ENCODE measurements at places on chromosomes 2 and 18.

DNA sequence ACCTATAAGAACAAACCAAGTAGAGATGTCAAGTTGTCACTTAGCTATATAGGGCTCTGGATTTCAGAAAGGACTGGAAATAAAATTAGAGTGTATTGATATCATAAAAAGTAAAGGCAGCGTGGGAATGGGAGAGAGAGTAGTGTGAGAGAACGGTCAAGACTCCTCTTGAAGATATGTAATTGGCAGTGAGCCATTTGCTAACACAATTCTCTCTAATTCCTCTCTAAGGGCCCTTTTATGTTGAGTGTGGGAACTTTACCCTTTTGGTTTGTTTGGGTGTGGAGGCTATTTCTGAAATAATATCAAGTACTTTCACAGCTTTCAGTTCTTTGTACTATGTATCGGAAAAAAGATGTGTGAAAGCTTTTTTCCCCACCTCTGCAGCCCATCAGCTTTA lies 196.8 kb downstream of the LRRTM4 start:
- no peak for DNase-seq

DNA sequence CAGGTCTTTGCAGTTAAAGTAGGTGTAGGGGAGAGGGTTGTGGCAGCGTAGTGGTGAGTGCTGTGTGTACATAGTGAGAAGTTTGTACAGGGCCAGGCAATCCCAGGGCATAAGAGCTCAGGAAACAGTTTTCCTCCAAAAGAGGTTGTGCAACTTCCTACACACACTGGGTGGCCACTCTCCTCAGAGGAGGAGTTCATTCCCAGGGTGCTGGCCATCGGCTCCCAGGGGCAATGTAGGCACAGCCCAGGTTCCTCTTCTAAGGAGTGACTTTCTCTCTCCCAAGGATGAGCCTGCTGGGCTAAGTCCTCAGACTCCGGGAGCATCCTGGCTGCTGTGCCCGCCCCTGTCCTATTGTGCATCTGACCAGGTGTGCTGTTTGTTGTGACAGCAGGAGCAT lies 3.0 kb downstream of the ACOXL start:
- DNase-seq: no peak

- no peak for DNase-seq
Measured at GRCh38 chr2:203143391-203143790, 95.4 kb upstream of the CYP20A1 start.

- no peak for DNase-seq
Measured at GRCh38 chr2:240622531-240623235, 2.6 kb upstream of the GPR35 start.

All from stimulated activated CD8-positive, alpha-beta memory T cell treated with anti-CD3 and anti-CD28 coated beads, Interleukin-2, amount 100 ng/mL, for 48 hours (primary cell).